Hindlimb muscle (tissue), 1 donor: ENCODE measurements at places on chromosomes 5 and 9. TPM values are rescaled to one million over a fixed set of nuclear protein-coding genes. Genes with fewer than 3 reads are reported as not detected.

DNA sequence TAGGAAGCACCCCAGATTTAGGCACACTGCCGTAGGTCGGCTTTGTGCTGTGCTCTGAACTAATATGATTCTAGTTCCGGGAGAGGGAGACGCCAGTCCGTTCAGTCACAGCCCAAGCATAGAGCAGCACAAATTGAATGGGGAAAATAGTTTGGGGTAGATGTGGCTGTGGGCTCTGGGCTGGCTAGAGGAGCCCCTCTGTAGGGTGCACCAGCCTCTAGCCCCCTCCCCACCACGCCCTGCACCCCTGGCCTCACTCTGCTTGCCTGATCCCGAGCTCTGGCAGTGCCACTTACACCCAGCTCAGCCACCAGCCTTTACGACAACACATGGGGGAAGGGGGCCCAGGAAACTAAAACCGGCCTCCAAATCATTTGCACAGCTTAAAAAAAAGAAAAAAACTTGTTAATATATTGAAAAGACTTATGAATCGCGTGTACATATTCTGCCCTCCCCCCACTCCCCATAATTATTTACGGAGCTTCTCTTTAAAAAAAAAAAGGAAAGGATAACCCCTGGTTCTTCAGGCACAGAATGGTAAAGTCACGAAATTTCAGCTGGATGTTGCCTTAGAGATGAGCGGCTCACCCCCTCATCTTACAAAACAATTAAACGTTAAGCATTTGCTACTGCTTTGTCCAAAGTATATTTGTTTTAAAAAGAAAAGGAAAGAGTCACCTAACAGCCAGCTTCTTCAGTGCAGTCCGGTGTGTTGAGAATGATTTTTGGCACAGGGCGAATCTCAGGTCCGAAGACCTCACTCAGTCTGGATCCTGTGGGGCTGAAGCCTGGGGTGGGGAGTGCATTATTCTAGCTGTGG is 3.5 kb downstream of the LMX1B start:
- DNase-seq = no peak

Gene ADAMTSL1
- polyA plus RNA-seq = 20.7 TPM

GRCh38 chr9:3986060-3986459 is 313.8 kb downstream of the GLIS3 start:
- DNase-seq = no peak

Gene CD180
- 0.98 TPM for polyA plus RNA-seq

GRCh38 chr5:60809891-60810425 is 34.1 kb downstream of the ELOVL7 start:
- no peak for DNase-seq

- DNase-seq = no peak
These were observed 2.9 kb downstream of the EDIL3 start for GRCh38 chr5:84381502-84382362.

DNA sequence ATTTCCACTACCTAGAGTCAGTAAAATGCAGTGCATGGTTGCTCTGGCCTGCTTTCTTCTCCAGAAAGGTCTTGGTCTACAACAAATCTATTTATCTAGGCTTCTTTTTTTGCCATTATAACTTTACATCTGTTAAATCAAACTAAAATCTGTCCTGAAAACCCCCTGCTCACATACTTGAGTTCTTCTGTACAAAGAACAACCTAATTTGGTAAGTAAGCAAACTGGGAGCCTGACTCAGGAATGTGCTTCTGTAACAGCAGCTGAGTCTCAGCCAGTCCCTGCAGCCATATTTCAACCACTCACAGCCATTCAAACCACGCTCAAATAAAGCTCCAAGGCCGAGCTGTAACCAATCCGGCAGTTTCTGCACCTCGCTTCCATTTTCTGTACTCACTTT is 95.8 kb downstream of the PLPP1 start:
- DNase-seq = peak; percentile 56

Gene TMEM252
- 1.8 TPM for polyA plus RNA-seq

DNA sequence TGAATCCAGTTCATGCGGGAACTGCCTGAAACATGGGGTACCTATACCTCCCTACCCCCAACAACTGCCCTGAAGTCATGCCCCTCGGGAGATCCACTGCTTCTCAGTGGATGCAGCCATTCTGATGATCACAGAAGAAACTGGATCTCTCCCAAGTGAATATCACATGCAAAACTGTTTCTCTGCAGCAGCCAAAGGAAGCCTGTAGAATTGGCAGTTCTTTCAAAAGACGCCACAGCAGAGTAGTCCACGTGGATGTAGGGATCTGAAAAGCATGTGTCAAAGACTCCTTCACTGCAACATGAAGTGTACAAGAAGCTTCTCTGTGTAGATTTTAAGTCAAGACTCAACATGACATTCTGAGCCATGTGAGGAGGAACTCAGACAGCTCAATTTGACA is 286.7 kb downstream of the NR3C1 start:
- DNase-seq = no peak

Gene PCDH12
- polyA plus RNA-seq = 16.9 TPM

Gene SOHLH1
- polyA plus RNA-seq = 0.13 TPM

GRCh38 chr9:69028754-69029153 is 6.8 kb upstream of the FXN start:
- DNase-seq = no peak

Gene DNAJC18
- 23.0 TPM for polyA plus RNA-seq

GRCh38 chr5:158648631-158649030 is 451.1 kb downstream of the EBF1 start:
- no peak for DNase-seq

GRCh38 chr5:61906820-61907219 is 399.2 kb upstream of the KIF2A start:
- no peak for DNase-seq

DNA sequence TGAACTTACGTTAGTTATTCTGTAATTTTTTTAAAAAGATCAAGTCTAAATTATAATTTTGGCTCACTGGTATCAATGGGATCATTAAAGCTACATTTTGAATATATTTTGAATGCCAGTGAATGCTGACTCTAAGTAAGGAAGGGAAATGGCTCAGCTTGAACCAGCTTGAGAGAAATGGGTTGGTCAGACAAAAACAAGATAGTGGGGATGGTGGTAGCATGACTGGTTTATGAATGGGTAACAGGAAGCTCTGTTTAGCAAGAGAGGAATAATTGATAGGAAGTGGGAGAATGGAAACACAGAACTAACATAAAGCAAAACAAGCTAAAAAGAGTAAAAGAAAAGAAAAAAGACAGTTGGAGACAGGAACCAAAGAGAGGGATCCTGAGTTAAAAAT is 220.2 kb downstream of the ADAMTS6 start:
- no peak for DNase-seq

Gene VCP
- 187 TPM for polyA plus RNA-seq

GRCh38 chr5:109242518-109242917 is 167.3 kb downstream of the PJA2 start:
- DNase-seq = no peak

- peak; percentile 60 for DNase-seq
These were observed 466.1 kb downstream of the TLR4 start for GRCh38 chr9:118170032-118170955.

DNA sequence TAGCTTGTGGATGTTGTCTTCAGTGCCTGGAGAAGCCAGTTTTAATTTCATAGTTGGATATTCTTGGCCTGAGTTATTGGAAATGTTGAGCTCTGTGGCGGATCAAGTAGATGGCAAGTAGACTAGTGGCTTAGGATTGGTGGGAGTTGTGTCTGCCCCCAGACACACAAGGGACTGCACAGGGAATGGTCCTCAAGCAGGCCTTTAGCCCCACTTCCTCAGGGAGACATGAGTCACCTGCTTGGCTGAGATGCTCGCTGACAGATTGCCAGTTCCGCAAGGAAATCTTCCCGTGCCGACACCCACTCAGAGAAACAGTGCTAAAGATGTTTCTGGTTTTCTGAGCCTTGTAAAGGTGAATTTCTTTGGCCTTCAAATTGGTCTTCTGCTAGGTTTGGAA is 18.8 kb upstream of the CATSPER3 start:
- peak; percentile 45 for DNase-seq

Gene ADAMTS16
- 7.4 TPM for polyA plus RNA-seq

Gene ZNF367
- 6.5 TPM for polyA plus RNA-seq

GRCh38 chr5:144187699-144188294 is 17.1 kb downstream of the KCTD16 start:
- DNase-seq = peak; percentile 21

DNA sequence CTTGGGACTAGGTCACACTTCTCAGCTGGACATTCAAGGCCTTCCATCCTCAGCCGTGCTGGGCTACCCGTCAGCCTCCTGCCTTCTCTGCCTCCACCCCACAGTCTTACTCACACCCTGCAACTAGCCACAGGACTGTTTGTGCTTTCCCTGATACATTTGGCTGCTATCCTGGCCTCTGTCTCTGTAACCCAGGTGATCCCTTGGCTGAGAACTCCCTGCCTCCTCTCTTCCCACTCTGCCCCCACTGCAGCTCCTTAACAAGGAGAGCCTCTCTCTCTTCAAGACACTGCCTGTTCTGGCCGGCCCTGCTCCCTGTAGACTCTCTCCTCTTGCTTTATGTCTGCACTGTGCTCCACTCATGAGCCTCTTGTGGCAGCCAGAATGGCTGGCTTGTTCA is 120.6 kb downstream of the MSX2 start:
- DNase-seq = no peak

- DNase-seq = no peak
These were observed 481.7 kb downstream of the CDH10 start for GRCh38 chr5:24163091-24163490.

Gene PRDM9
- polyA plus RNA-seq = not detected

DNA sequence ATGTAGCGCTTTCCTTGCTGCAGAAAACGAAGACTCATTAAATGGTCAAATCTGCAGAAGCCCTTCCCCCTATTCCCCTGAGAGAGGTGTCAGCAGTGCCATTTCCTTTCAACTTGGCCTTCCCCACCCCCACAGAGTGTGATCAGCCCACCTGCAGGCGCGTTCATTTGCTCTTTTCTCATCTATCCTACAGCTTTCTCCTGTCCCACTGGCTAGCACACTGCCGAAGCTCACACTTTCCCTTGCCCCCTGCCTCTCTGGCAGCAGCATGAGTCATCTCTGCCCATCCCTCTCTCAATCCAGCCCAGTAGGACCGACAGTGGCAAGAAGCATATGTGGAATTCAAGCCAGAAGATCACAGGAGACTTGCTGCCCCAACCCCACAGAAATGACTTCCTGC is 213.8 kb downstream of the FAM114A2 start:
- no peak for DNase-seq

DNA sequence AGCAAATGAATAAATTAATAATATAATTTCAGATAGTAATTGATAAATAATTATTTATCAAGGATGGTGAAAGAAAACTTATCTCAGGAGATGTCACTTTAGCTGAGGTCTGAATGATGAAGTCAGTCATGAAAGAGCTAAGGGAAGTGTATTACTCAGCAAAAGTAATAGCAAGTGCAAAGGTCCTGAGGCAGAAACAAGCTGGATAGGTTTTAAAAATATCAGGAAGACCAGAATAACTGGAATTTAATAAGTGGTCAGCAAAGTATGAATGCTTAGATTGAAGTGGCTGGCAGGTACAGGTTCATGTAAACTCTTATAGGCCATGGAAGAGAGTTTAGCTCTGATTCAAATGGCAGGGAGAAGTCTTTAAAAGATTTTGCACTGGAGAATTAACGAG is 1.0 kb upstream of the NMUR2 start:
- no peak for DNase-seq

Gene PTGS1
- 4.7 TPM for polyA plus RNA-seq

DNA sequence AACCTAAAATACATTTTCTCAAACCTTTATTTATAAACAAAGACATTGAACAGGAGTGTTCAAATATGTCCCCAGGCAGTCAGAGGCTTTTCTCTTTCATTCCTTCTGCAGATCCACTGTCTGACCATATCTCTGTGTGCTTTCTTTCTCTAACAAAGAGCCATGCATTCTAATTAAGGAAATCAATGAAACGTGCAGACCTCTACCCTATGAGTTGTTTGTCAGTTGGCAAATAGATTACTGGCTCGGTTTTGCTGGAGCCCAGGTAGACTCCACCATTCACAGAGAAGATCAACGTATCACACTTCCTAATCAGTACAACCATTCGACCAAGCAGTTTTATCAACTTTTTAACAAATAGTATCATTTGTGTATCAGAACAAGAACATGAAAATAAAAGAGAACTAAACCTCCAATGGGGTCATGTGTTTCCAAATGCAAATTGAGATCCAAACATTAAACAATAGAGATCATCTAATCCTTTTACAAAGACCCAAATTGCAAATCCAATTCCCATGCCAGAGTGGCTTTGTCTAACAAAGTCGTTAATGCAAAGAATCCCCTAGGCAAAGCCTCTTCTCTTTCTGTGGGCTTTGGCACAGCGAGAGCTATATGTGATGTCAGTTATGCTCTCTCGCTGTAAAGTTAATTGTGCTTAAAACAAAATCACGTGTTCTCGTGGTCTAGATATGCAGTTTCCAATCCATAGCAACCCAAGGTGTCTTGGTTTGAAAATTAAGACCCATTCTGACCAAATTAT is 16.8 kb downstream of the KLF4 start:
- DNase-seq = no peak

- no peak for DNase-seq
These were observed 131.4 kb downstream of the KIF4B start for GRCh38 chr5:155144956-155145355.

GRCh38 chr5:75681125-75681830 is 36.0 kb downstream of the POC5 start:
- peak; percentile 25 for DNase-seq

GRCh38 chr9:136229096-136230065 is 16.2 kb downstream of the QSOX2 start:
- DNase-seq = no peak

- peak; percentile 17 for DNase-seq
These were observed 307.7 kb downstream of the ADGRV1 start for GRCh38 chr5:90866333-90866732.

Gene OTULINL
- 3.4 TPM for polyA plus RNA-seq

DNA sequence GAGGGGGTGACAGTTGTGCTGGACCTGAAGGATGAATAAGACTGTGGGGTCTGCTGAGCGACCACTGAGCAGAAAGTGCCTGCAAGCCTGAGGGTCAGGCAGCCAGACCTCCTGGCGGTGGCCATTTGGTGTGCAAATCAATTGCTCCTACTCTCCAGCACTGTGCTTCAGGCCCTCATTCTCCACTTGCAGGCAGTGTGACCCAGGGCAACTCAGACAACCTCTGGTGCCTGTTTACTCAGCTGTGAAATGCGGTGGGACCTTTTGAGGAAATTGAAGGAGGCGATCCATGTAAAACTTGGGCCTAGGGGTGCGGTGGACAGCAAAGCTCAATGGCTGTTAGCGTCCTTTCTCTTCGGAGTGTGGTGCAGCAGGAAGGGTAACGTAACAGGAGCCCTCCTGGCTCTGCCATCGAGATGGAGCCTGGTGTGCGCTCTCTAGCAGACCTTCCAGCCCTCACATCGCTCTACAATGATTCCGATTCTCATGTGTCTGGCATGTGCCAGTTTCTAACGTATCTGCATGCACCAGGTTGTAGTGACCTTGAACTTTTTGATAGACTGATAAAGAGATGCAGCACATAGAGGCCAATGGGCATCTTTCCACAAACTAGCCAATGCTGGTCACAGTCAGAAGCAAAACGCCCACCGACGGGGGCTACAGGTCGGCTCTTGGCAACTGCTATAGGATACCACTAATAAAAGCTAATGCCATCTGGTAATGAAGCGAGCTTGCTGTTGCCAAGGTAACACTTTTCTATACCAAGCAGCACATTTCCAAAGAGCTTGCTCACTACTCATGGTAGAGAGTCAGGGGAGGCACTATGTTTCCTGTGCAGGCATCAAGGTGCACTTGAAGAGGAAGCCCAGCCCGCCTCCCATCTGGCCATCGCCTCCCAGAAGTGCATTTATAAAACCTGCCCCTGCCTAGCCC is 159.7 kb upstream of the RAPGEF1 start:
- no peak for DNase-seq

Gene GKAP1
- polyA plus RNA-seq = 17.2 TPM

Gene LCN1
- not detected for polyA plus RNA-seq
